GDM1 (cell line): ENCODE measurements at places on chromosomes 3 and 15.

DNA sequence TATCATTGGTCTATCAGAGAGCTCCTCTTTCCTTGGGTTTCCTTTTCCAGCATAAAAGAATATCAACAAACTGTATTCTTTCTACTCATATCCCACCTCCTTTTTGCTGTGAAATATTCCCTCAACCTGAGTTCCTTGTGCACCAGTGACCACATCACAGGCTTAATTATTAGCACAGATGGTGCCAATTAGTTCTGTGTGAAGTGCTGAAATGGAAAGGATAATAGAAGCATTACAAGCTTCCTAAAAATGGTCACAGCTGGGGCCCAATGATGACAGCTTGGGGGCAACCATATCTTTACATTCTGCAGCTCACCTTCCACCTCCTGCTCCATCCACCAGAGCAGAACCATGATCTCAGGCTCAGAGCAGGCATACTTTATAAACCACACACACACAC, 84.6 kb downstream of the ANO10 start:
- DNase-seq = no peak

DNA sequence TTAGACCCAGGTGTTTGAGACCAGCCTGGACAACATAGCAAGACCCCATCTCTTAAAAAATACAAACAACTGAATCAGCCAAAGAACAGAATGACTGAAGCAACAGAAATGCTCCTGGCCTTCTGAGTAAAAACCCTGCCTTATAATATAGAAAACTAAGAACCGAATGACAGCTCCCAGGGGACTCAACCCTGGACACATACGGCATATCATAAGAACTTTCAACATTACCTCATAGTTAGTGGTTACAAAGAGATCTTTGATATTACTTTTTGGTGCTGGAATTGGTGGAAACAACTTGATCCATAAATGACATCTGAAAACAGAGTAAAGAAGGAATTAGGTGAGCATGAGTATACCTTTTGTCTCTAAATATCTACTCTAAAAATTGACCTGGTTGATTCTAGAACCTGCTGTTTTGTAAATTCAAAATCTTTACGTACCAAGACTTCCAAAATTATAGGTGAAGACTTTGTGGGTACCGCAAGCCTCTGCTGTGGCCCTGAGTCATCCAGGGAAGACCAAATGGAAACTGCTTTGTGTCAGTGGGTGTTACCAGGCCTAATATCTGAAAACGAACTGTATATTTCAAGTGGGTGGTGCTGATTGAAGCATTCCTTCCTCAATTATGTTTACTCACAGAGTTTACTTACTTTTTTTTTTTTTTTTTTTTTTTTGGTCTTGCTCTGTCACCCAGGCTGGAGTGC, 35.5 kb downstream of the IL5RA start:
- DNase-seq = no peak

DNA sequence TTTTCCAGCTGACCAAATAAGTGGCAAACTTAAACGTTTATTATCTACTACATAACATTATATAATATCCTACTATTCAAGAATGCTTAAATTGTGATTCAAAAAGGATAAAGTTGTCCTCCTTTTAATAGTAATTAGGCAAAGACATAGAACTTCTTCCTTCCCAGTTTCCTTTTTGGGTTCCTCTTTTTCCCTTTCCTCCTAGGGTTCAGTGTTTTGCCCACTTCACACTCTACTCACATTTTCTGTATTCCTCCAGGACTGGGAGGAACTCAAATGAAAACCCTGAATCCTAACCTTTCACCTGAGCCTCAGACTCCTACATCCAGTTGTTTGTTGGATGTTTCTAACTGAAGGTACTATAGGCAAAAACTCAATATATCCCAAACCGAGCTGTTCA, 132.5 kb downstream of the PEAK1 start:
- no peak for DNase-seq

DNA sequence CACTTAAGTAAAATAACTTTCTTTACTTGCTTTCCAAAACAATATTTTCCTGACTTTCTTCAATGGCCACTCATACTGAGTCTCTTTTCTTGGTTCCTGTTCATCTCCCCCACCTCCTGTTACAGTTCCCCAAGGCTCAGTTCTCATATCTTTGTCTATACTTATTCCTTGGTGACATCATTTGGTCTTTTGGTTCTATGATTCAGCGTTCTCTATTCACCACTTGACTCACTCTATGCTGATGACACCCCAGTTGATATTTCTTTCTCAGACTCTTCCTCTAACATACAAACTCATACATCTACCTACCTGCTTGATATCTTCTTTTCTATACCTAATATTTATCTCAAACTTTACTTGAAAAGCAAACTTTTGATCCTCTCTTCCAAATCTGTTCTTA, 85.0 kb upstream of the P3H2 start:
- DNase-seq = no peak

DNA sequence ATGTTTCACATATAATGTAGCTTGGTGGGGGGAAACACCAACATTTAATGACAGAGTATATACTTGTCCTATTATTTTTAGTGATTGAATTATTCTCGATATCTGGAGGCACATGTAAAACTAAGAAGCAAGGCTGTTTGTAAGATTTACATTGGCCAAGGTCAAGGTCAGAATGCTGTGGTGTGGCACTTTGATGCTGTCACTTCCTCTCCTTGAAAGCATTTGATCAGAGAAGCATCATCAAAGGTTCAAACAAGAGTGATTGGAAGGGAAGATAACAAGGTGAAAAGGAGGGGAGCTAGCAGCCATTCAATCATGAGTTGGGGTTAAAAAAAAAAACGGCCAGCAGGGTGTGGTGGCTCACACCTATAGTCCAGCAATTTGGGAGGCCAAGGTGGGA, 26.4 kb downstream of the RTF1 start:
- no peak for DNase-seq

- no peak for DNase-seq
Measured at GRCh38 chr3:126926684-126927400, 56.1 kb upstream of the PLXNA1 start.

- DNase-seq = no peak
Measured at GRCh38 chr3:170050753-170051152, 13.0 kb downstream of the GPR160 start.

GRCh38 chr3:151133917-151134450, 48.5 kb downstream of the MED12L start:
- no peak for DNase-seq

DNA sequence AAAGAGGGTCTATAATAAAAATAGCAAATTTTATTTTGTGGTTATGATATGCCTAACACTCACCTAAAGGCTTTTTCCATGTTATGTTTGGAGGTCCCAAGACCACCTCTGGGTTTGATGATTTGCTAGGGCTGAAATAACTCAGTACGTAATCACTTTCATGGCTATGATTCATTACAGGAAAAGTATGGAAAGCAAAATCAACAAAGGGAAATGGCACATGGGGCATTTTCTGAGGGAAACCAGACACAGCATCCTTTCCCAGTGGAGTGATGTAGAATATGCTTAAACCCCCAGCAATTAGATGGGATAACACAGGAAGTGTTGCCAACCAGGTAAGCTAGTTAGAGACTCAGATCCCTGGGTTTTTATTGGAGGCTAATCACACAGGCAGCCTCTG, 701.6 kb upstream of the CBLB start:
- DNase-seq = no peak

- DNase-seq = no peak
Measured at GRCh38 chr15:50487287-50487686, 59.2 kb downstream of the USP50 start.

- no peak for DNase-seq
Measured at GRCh38 chr3:79765911-79766310, 1.9 kb downstream of the ROBO1 start.

DNA sequence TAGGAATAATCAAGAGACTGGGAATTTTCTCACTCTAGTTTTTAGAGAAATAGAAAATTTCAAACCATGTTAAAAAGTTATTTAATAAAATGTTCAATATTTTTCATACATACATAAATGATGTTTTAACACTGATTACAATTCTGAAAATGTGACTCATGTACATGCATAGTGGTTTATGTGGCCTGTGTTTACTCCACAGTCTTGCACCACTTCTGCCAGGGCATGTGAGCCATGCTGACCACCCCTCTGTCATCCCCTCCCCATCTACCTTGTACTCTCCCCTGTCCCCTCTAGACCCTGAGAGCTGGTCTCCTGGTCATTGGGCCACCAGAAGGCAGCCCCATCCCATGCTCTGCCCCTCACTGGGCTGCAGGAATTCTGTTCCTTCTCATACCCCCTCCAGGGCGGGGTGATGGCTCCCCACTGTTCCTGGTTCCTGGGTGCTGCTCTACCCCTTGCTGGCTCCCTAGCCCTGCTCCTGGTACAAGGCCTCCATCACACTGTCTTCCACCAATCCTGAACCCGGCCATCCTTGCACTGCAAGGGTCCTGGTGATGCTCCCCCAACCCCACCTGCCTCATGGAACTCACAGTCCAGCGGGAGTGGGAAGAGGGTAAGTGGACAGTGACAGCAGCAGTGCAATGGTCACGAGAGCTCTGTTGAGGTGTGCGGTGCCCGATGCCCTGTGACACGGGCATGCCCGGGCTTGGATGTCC, 24.2 kb upstream of the SLC41A3 start:
- no peak for DNase-seq

- no peak for DNase-seq
Measured at GRCh38 chr3:12265508-12265907, 23.4 kb upstream of the PPARG start.

DNA sequence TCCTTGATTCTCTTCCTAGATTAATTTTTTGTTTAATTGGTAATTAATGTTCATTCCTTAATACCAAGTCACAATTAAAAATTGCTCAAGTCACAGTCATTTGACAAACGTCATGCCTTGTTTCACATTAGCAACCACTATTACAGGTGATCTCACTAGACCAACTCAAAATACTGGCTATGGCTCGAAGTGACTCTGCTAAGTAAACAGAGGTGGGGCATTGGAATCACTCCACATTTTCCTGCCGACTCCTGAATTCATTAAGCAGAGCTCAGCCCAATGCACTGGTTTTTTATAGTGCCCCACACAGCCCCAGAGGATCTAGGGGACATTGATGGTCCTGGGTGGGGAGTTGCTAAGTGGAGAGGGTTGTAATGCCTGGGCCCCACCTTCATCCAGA, 201.2 kb upstream of the NSMCE3 start:
- no peak for DNase-seq

DNA sequence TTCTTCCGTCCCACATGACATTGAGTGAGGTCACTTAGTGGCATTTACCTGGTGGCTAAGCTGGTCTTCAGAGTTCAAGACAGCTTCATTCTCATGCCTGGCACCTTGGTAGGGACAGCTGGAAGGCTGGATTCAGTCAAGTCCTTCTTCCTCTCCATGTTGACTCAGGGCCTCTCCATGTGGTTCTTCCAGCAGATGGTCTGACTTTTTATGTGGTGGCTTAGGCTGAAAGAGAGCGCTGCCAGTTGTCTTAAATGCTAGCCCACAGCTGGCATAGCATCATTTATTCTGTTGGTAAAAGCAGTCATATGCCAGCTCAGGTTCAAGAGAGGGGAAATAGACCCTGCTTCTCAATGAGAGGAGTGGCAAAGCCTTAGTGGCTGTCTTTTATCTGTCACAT, 53.0 kb upstream of the CTDSPL start:
- DNase-seq = no peak

DNA sequence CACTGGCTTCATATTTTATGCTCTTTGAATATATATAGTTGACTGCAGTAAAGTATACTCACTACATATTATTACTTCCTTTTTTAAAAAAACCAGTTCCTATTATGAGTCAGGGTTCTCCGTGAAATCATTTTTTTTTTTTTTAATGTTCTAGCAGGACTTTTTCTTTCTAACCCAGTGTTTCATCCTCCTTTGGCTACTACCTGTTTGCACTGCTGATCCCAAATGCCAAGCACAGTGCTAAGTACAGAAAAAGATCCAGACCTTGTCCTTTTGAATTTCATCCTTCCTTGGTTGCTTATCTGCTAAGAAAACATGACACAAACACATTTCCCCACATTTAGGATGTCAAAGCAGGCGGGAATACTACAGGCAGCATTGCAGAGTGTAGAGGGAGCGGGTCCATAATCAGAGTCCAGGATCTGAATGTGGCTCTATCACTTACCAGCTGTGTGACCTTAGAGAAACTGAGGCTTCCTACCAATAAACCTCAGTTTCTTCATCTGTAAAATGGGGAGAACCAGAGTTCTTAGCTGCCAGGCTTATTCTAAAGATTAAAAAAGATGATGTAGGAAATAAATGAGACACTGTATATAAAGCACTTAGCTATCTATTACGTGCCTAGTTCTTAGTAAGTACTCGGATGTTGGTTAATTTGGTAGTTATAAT, 37.2 kb upstream of the ANPEP start:
- no peak for DNase-seq
